ENCODE measurements at places on chromosomes 5 and 9. TPM values are rescaled to one million over a fixed set of nuclear protein-coding genes. Genes with fewer than 3 reads are reported as not detected.
A peak's percentile ranks its signal among the peaks of the same experiment; 100 is the strongest.

Gene CLTB
- total RNA-seq: 65.8 TPM

Gene WNK2
- not detected for total RNA-seq

Gene PTGES
- total RNA-seq: not detected

Gene SPATA31D4
- total RNA-seq: not detected

DNA sequence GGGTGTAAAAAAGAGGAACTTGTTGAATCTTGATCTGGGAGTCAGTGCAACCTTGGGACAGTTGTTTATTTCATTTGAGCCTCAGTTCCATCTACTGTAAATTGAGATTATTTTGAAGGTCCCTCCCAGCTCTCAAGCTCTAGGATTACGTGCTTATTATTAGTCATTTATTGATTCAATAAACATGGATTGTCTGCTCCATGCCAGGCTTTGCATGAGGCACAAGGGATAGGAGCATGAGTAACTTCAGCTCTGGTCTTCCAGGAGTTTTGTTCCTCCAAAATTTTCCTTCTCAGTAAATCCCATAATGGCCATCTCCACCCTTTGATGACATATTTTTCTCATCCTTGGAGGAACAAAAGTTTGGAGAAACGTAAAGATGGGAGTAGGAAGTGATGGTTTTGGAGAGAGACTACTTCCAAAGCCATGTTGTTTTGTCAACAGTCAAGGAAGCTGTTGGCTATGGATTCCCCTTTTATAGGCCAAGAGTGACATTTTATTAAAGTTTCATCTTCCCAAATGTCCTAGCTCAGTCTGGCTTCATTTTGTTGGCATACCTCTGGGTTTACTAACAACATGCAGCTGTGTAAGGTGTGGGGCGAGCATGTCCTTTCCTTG is 244.6 kb downstream of the DMRT2 start:
- H3K36me3 ChIP-seq: no peaks in the 10 kb centered on the region
- H3K27ac ChIP-seq: no peak overlapping the region
- H3K4me1 ChIP-seq: no peaks in the 10 kb centered on the region
- H3K4me3 ChIP-seq: no peak overlapping the region
- DNase-seq: no peak
- H3K27me3 ChIP-seq: no peaks in the 10 kb centered on the region

- no peak overlapping the region for H3K27ac ChIP-seq
- no peak overlapping the region for H3K4me3 ChIP-seq
Measured at GRCh38 chr9:74570879-74571512, 73.9 kb downstream of the RORB start.

DNA sequence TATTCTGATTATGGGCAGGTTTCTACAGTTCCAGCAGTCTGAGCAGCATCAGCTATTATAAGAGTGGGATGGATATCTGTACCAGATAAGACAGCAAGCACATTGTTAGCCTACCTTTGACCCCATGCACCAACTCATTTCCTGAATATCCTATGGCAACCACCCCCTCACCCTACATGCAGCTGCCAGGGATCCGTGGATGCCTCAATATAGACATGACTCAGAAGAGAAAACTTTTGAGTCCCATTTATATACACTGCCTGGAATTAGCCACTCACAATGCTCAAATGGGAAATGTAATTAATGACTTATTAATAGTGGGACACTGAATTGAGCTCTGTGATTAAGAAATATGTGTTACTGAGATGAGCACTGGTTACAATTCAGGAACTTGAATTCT is 124.4 kb downstream of the SSBP2 start:
- H3K27me3 ChIP-seq: no peaks in the 10 kb centered on the region
- no peak overlapping the region for H3K4me3 ChIP-seq
- H3K36me3 ChIP-seq: peaks cover 27% of the 10 kb centered on the region
- no peak overlapping the region for H3K27ac ChIP-seq
- no peak for DNase-seq

- H3K4me1 ChIP-seq: no peaks in the 10 kb centered on the region
- DNase-seq: no peak
Measured at GRCh38 chr9:84478996-84479395, 138.4 kb upstream of the SLC28A3 start.

DNA sequence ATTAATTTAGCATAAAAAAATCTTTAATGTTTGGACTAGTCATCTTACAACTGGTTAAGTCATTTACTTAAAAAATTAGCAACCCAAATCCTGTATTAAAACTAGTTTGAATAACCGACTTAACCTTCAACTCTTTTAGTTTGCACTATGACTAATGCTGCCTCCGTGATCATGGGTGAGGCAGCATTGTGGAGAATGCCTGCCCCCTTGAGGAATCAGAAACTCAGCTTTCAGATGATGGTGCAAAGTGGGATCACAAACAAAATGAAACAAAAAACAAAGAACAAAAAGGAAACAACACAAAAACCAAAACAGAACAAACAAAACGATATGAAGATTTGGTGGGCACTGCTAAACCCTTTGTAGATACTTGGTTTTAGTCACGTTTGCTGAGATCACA is 127.0 kb upstream of the PALM2AKAP2 start:
- H3K4me3 ChIP-seq: no peak overlapping the region
- H3K4me1 ChIP-seq: no peaks in the 10 kb centered on the region
- H3K27ac ChIP-seq: no peak overlapping the region
- DNase-seq: no peak
- no peaks in the 10 kb centered on the region for H3K36me3 ChIP-seq
- H3K27me3 ChIP-seq: peaks cover 3% of the 10 kb centered on the region

DNA sequence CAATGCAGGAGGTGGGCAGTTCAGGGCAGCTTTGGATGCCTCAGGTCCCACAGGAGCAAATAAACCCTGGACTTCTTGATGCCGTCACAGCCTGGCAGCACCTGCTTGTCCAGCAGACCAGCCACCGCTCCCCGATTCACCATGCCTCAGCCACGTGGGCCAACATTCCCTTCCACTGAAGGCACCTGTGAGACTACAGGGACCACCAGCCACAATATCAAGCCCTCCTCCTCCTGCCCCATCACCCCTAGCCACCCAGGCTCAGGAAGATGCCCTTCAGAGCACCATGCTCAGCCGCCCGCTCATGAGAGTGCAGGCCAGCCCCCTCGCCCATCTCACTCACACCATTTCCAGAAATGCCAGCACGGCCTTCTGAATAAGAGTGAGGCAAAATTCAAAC is 234.7 kb downstream of the SYK start:
- no peak overlapping the region for H3K4me3 ChIP-seq
- peaks cover 56% of the 10 kb centered on the region for H3K4me1 ChIP-seq
- H3K27ac ChIP-seq: peak overlapping the region; percentile 57
- DNase-seq: no peak
- H3K27me3 ChIP-seq: no peaks in the 10 kb centered on the region
- H3K36me3 ChIP-seq: no peaks in the 10 kb centered on the region

- DNase-seq: no peak
- H3K27me3 ChIP-seq: peaks cover 2% of the 10 kb centered on the region
- no peak overlapping the region for H3K27ac ChIP-seq
- no peaks in the 10 kb centered on the region for H3K36me3 ChIP-seq
- H3K4me1 ChIP-seq: no peaks in the 10 kb centered on the region
Measured at GRCh38 chr9:93217706-93218105, 33.8 kb downstream of the WNK2 start.

DNA sequence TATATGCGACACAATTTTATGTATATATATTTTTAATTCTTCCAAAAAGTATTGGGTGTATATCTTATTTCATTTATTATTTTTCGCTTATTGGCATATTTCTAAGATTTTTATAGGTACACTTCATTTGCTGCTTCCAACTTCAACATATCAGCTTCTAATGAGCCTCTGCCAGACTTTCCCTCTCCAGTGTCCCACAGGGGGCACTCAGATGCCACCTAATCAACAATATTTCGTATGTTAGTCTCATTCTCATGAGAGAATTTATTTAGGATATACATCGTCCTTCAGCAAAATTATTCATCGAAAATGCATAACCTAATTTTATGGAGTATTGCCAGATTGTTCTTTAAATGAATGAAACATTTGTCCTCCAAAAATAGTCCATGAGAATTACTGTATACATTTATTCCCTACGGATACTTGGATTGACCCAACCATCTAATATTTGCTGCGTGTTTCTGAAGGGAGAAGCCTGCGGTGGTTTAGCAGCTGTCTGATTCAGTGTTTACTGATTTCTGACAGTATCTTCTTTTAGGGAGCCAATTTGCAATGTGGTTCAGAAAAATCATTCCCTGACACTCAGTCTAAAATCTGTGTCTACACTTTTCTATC is 100.6 kb upstream of the SELENOP start:
- peaks cover 6% of the 10 kb centered on the region for H3K27me3 ChIP-seq
- no peak overlapping the region for H3K4me3 ChIP-seq
- H3K36me3 ChIP-seq: no peaks in the 10 kb centered on the region
- peaks cover 24% of the 10 kb centered on the region for H3K4me1 ChIP-seq

- no peaks in the 10 kb centered on the region for H3K4me1 ChIP-seq
- no peak for DNase-seq
- H3K27me3 ChIP-seq: peaks cover 9% of the 10 kb centered on the region
- H3K36me3 ChIP-seq: no peaks in the 10 kb centered on the region
Measured at GRCh38 chr5:160363660-160364395, 6.6 kb downstream of the C1QTNF2 start.

DNA sequence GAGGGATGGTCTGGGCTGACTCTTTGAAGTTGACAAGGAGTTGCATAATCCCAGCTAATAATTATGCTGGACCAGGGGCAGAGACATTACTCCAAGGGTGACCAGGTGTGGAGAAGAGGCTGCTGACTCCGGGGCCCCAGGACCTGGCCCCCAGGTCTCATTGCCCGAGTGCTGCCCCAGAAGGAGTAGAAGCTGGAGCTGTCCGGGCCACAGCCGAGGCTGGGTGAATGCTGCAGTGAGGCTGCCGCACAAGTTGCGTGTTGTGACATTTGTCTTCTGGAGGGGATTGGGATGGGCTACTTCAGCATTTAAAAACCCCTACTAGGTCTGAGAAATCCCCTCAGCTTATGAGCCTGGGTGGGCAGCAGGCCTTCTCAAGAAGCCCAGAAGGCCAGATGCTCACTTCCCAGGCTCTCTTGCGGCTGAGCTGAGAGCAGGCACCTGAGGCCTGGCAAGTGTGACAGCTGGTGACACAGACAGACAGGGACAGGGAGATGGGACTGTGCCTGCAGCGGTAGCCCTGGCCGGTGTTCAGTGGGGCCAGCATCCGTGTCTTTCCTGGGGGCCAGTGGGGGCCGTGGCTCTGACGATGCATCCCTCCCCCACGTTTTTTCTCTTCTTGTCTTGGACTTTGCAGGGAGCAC is 122.8 kb downstream of the KCNIP1 start:
- peaks cover 8% of the 10 kb centered on the region for H3K27me3 ChIP-seq
- H3K36me3 ChIP-seq: no peaks in the 10 kb centered on the region
- no peaks in the 10 kb centered on the region for H3K4me1 ChIP-seq
- H3K4me3 ChIP-seq: no peak overlapping the region

GRCh38 chr9:106861640-106862109 is 1.3 kb upstream of the ZNF462 start:
- H3K27me3 ChIP-seq: peaks cover 77% of the 10 kb centered on the region
- H3K4me1 ChIP-seq: peaks cover 38% of the 10 kb centered on the region
- H3K4me3 ChIP-seq: peak overlapping the region; percentile 9
- DNase-seq: no peak
- H3K36me3 ChIP-seq: peaks cover 5% of the 10 kb centered on the region

GRCh38 chr9:115591584-115591984 is 473.6 kb upstream of the TNC start:
- no peak for DNase-seq
- no peak overlapping the region for H3K4me3 ChIP-seq
- H3K27ac ChIP-seq: no peak overlapping the region
- H3K27me3 ChIP-seq: peaks cover 19% of the 10 kb centered on the region
- no peaks in the 10 kb centered on the region for H3K4me1 ChIP-seq

- H3K27me3 ChIP-seq: no peaks in the 10 kb centered on the region
- no peaks in the 10 kb centered on the region for H3K4me1 ChIP-seq
- no peaks in the 10 kb centered on the region for H3K36me3 ChIP-seq
- DNase-seq: no peak
Measured at GRCh38 chr9:101212661-101213060, 172.1 kb downstream of the BAAT start.

GRCh38 chr5:43363445-43364152 is 48.6 kb downstream of the CCL28 start:
- peaks cover 4% of the 10 kb centered on the region for H3K27me3 ChIP-seq
- H3K4me1 ChIP-seq: no peaks in the 10 kb centered on the region
- H3K27ac ChIP-seq: no peak overlapping the region
- no peak for DNase-seq

DNA sequence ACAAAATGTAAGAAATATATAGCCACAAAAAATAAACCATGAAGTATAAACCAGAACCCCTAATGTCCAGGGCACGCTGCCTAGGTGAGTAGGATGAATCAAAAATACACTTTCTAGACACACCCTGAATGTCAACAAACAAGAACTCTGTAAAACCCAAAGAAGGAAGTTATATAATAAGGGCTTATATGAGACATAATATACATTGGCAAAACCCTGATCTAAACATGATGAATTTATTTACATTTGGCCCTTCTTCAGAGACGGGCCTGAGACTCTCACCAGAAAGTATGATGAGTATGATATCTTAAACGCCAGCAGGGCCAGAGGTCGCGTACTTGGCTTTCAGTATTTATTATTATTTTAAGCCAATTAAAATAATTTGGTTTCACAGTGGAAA is 125.1 kb upstream of the FST start:
- H3K27ac ChIP-seq: no peak overlapping the region
- no peak overlapping the region for H3K4me3 ChIP-seq
- H3K27me3 ChIP-seq: no peaks in the 10 kb centered on the region
- H3K4me1 ChIP-seq: no peaks in the 10 kb centered on the region

- no peak for DNase-seq
- no peak overlapping the region for H3K27ac ChIP-seq
- no peak overlapping the region for H3K4me3 ChIP-seq
- H3K27me3 ChIP-seq: peaks cover 52% of the 10 kb centered on the region
- peaks cover 8% of the 10 kb centered on the region for H3K4me1 ChIP-seq
Measured at GRCh38 chr5:138610918-138611677, 35.9 kb upstream of the HSPA9 start.

GRCh38 chr5:133147411-133147810 is 95.6 kb downstream of the HSPA4 start:
- peaks cover 14% of the 10 kb centered on the region for H3K4me1 ChIP-seq
- no peak overlapping the region for H3K27ac ChIP-seq
- H3K4me3 ChIP-seq: no peak overlapping the region
- no peaks in the 10 kb centered on the region for H3K36me3 ChIP-seq
- no peak for DNase-seq

- H3K27me3 ChIP-seq: peaks cover 21% of the 10 kb centered on the region
- no peak overlapping the region for H3K4me3 ChIP-seq
- H3K36me3 ChIP-seq: no peaks in the 10 kb centered on the region
- no peak overlapping the region for H3K27ac ChIP-seq
Measured at GRCh38 chr5:61620699-61621182, 288.7 kb downstream of the ZSWIM6 start.

DNA sequence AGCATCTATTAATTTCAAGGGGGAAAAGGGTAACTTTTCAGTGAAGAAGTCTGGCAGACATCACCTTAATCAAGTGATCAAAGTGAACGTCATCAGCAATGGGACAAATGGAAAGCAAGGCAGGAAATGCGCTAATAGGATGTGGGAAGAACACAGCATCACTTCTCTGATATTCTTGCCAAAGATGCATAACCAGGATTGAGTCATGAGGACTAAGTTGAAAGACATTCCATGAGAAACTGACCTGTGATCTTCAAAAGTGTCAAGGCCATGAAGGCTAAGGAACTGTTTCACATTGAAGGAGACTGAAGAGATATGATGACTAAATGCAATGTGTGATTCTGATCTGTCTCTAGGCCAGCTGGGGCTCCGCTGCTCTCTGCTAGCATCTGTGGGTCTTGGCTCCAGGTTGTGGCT is 92.9 kb downstream of the NDFIP1 start:
- H3K36me3 ChIP-seq: no peaks in the 10 kb centered on the region
- H3K27me3 ChIP-seq: peaks cover 5% of the 10 kb centered on the region

GRCh38 chr9:27563738-27564430 is 9.4 kb downstream of the C9orf72 start:
- DNase-seq: no peak
- H3K36me3 ChIP-seq: peaks cover 44% of the 10 kb centered on the region
- peaks cover 38% of the 10 kb centered on the region for H3K4me1 ChIP-seq
- H3K4me3 ChIP-seq: no peak overlapping the region
- peak overlapping the region; percentile 19 for H3K27ac ChIP-seq

GRCh38 chr9:91126761-91127445 is 234.8 kb downstream of the AUH start:
- no peaks in the 10 kb centered on the region for H3K27me3 ChIP-seq
- no peak for DNase-seq
- H3K4me1 ChIP-seq: peaks cover 28% of the 10 kb centered on the region
